SK-N-SH (cell line): ENCODE measurements at places on chromosomes 6 and 20. TPM values are rescaled to one million over a fixed set of nuclear protein-coding genes. Genes with fewer than 3 reads are reported as not detected.

DDX43 gene
- polyA plus RNA-seq, result not detected in 2 replicates

LY86 gene
- polyA plus RNA-seq, result not detected in 2 replicates

HSPA1B gene
- 52.4 and 96.3 TPM in 2 replicates for polyA plus RNA-seq

RTN4IP1 gene
- 4.3 and 4.9 TPM in 2 replicates for polyA plus RNA-seq

SLC52A3 gene
- polyA plus RNA-seq, result not detected in 2 replicates

DPPA5 gene
- polyA plus RNA-seq, result not detected in 2 replicates

CLIC5 gene
- 0.03 TPM in 1 of 2 replicates, not detected in the other for polyA plus RNA-seq
